ENCODE measurements at places on chromosomes 12 and 14.

DNA sequence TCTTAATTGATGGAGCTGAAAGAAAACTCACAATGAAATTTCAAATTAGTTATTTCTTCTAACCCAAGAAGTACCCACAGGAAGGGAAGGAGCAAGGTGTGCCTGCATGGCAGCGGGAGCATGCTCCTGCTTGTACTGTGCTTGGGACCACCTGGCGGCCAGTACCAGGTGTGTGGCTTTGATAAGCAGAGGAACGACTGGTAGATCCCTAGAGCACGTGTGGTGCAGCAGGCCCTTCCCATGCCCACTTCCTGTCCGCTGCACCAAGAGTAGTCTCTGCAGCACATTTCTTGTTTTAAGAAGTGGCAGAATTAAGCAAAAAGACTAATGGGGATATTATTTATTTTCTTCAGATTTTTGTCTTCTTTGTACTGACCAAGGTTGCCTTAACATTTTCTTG, 122.3 kb upstream of the ATF1 start:
- H3K27me3 ChIP-seq, result no peaks in the 10 kb centered on the region
- H3K4me1 ChIP-seq, result no peaks in the 10 kb centered on the region
- no peak for DNase-seq
- peaks cover 18% of the 10 kb centered on the region for H3K36me3 ChIP-seq
- no peak overlapping the region for H3K4me3 ChIP-seq

- no peaks in the 10 kb centered on the region for H3K4me1 ChIP-seq
- H3K27ac ChIP-seq, result no peak overlapping the region
- no peak overlapping the region for H3K4me3 ChIP-seq
These were observed 80.6 kb upstream of the OVCH1 start for GRCh38 chr12:29578070-29578469.

GRCh38 chr14:90301668-90302090, 30.1 kb downstream of the NRDE2 start:
- no peaks in the 10 kb centered on the region for H3K4me1 ChIP-seq
- H3K27me3 ChIP-seq, result no peaks in the 10 kb centered on the region
- DNase-seq, result no peak

DNA sequence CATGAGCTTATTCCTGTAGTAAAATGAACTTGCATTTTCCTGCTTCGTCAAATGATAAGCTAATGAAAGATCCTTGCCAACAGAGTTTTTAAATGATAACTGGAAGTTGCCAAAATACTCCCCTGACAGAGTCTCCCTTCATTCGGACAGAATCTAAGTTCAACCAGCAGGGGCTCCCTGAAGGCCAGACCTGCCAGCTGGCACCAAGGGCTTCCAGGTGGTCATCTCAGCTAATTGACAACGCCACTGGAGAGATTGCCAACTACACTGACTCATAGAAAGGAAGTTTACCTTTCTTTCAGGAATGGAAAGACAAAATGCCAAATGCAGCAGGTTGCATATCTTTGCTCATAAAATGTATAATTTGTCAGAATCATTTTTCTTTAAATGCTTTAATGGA, 462.8 kb downstream of the GXYLT1 start:
- no peaks in the 10 kb centered on the region for H3K4me1 ChIP-seq
- H3K27me3 ChIP-seq, result no peaks in the 10 kb centered on the region
- no peak overlapping the region for H3K4me3 ChIP-seq
- H3K27ac ChIP-seq, result no peak overlapping the region
- H3K36me3 ChIP-seq, result no peaks in the 10 kb centered on the region
- no peak for DNase-seq

GRCh38 chr12:93657071-93657470, 20.1 kb upstream of the CRADD start:
- H3K27me3 ChIP-seq, result no peaks in the 10 kb centered on the region
- H3K4me3 ChIP-seq, result no peak overlapping the region
- H3K4me1 ChIP-seq, result no peaks in the 10 kb centered on the region
- no peak overlapping the region for H3K27ac ChIP-seq
- DNase-seq, result no peak

- DNase-seq, result no peak
- no peaks in the 10 kb centered on the region for H3K4me1 ChIP-seq
- H3K4me3 ChIP-seq, result no peak overlapping the region
- H3K36me3 ChIP-seq, result no peaks in the 10 kb centered on the region
- H3K27me3 ChIP-seq, result no peaks in the 10 kb centered on the region
These were observed 40.8 kb upstream of the POC1B start for GRCh38 chr12:89566615-89567014.

- H3K27ac ChIP-seq, result no peak overlapping the region
- H3K4me3 ChIP-seq, result no peak overlapping the region
- H3K36me3 ChIP-seq, result no peaks in the 10 kb centered on the region
- no peak for DNase-seq
These were observed 231.2 kb downstream of the PIK3C2G start for GRCh38 chr12:18492372-18493025.

DNA sequence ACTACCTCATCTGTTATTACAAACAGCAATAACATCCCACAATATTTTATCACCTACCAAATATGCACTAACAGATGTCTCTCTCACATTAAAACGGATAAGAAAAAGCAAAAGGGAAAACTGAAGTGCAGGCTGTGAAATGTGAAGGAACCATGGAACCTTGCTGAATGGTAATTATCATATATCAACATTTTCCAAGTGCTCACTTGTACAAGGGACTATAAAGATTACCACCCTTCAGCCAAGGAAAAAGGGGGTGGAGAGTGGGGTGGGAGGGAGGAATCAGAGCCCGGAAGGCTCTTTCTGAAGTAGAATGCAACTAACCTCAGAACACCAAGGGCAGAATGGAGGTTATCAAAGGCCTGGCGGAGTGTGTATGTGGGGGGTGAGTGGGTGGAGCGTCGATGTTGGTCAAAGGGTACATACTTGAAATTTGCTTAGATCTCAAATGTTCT, 1.2 kb downstream of the SNX6 start:
- H3K36me3 ChIP-seq, result no peaks in the 10 kb centered on the region
- no peak for DNase-seq
- H3K27ac ChIP-seq, result no peak overlapping the region
- H3K4me3 ChIP-seq, result peak overlapping the region; percentile 93
- no peaks in the 10 kb centered on the region for H3K4me1 ChIP-seq

GRCh38 chr12:98406378-98406777, 109.0 kb upstream of the TMPO start:
- no peaks in the 10 kb centered on the region for H3K27me3 ChIP-seq
- no peak overlapping the region for H3K4me3 ChIP-seq
- no peaks in the 10 kb centered on the region for H3K36me3 ChIP-seq
- no peaks in the 10 kb centered on the region for H3K4me1 ChIP-seq
- DNase-seq, result no peak
- no peak overlapping the region for H3K27ac ChIP-seq

DNA sequence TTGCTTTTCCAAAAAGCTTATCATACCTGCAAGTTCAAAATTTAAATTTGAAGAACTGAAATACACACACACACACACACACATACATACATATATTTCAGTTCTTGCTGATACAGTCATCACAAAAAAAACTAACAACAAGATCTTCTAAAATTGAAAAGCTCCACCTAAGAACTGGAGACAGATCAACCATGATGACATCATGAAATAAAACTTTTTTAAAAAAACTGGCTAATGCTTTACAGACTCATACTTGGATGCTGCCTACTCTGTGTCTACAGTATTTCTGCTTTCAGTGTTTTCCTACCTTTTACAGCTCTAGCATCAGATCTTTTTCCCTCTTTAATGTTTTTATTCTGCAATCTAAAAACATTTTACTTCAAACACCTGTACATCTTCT, 261.4 kb downstream of the DIO2 start:
- DNase-seq, result no peak
- no peak overlapping the region for H3K4me3 ChIP-seq
- no peaks in the 10 kb centered on the region for H3K4me1 ChIP-seq
- no peak overlapping the region for H3K27ac ChIP-seq
- H3K27me3 ChIP-seq, result no peaks in the 10 kb centered on the region

DNA sequence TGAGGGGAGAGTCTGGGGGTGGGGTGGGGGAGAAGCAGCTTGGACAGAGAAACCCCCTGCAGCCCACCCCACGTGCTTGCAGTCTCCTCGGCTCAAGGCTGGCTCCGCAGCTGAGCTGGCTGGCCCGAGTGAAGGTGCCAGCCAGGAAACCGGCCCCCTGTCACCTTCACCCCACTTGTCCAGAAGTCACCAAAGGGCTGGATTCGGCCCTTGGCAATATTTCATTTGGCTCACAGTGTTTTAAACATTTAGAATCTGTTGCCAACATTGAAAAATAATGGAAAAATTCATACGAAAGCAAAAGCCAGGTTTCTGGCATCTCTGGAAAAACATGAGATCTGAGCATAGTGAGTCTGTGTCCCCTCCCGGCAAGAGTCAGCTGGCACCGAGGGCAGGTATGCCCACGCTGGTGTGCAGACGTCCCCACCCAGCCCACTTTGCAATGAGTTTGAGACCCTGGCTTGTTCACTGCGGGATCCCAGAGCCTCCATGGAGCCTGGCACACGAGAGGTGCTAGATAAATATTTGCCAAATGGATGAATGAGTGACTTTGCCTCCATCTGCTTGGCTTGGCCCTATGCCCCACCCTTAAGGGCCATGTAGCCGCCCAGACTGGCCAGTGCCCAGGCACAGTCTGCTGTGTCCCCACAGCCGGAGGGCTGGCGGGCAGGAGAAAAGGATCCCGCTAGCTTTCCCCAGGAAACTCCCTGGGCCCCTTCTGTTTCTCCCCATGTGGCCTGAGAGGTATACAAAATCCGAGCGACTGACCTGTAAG, 18.2 kb downstream of the MSI1 start:
- no peaks in the 10 kb centered on the region for H3K36me3 ChIP-seq
- H3K4me3 ChIP-seq, result no peak overlapping the region
- H3K27me3 ChIP-seq, result no peaks in the 10 kb centered on the region
- H3K4me1 ChIP-seq, result no peaks in the 10 kb centered on the region

GRCh38 chr12:22729431-22729956, 104.5 kb downstream of the ETNK1 start:
- no peak overlapping the region for H3K27ac ChIP-seq
- no peaks in the 10 kb centered on the region for H3K36me3 ChIP-seq
- no peaks in the 10 kb centered on the region for H3K27me3 ChIP-seq
- no peak for DNase-seq
- H3K4me3 ChIP-seq, result no peak overlapping the region

DNA sequence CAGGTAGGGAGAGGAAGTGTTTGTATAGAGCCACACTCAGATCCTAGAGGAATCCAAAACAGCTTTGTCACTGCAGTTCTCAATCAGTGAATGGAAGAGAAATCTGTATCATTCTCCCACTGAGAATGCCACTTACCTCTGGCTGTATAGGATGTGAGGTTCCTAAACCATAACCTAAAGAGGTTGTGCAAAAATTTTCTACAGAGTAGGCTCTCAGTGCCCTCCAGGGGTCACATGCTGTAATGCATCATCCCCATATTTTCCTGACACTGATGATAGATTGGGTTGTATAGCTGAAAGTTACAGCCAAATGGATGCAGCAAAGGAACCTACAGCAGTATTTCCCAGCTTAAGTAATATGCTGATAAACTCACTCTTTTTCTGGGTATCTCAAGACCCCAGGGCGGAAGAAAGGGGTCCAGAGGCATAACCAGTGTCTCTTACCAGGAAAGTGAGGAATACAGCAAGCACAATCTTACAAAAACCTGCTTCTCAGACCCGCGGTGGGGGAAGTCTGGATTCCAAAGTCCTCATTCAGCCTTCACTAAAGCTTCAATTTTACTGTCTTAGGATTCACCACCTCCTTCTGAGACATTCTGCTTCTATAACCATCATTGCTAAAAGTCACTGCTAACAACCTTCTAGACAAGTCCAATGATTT, 3.8 kb downstream of the BCDIN3D start:
- no peaks in the 10 kb centered on the region for H3K4me1 ChIP-seq
- DNase-seq, result no peak
- H3K27ac ChIP-seq, result no peak overlapping the region
- no peaks in the 10 kb centered on the region for H3K27me3 ChIP-seq
- no peaks in the 10 kb centered on the region for H3K36me3 ChIP-seq

- no peaks in the 10 kb centered on the region for H3K27me3 ChIP-seq
- no peaks in the 10 kb centered on the region for H3K36me3 ChIP-seq
- no peak for DNase-seq
- H3K4me1 ChIP-seq, result no peaks in the 10 kb centered on the region
- no peak overlapping the region for H3K4me3 ChIP-seq
These were observed 82.1 kb downstream of the AVPR1A start for GRCh38 chr12:63068857-63069442.

GRCh38 chr12:93894391-93895088, 217.4 kb downstream of the CRADD start:
- H3K36me3 ChIP-seq, result no peaks in the 10 kb centered on the region
- peak overlapping the region; percentile 1 for H3K4me3 ChIP-seq
- peak; percentile 63 for DNase-seq
- H3K27ac ChIP-seq, result peak overlapping the region; percentile 42
- no peaks in the 10 kb centered on the region for H3K4me1 ChIP-seq

DNA sequence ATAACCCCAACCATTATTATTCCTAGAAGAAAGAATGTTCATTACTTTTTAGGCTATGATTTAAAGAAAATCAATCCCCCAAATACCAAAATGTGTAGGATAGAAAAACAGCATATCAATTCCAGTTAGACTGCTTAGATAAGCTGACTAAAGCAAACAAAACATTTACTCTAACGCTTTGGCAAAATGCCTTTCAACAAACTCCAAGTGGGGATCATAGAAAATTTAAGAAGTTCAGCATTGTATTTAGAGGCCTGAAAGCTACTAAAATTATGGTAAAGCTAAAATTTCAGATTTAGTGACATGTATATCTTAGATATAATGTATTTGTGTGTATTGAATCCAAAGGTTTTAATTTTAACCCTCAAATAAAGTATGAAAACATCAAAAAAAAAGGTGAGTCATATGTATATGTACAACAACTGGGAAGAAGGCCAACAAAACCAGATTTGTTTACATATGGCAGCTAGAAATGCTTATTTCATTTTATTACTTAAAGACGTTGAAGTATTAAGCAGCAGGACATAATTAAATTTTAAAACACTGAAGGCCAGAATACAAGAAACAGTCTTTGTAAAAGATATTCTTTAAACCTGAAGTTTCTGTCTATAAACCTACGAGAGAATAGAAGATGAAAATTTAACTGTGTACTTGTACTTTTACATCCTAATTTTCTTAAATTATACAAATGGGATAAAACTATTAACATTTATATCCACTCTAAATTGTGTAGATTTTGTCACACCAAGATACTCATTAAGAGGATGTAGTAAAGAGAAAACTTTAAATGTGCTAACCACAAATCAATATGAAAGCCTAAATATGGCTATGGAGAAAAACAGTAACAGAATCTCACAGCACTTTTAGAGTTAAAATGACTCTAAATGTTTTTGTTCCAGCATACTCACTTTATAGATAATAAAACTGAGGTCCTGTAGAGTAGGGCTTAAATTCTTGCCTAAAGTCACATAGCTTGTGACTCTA, 71.4 kb downstream of the SLC41A2 start:
- H3K36me3 ChIP-seq, result no peaks in the 10 kb centered on the region
- no peaks in the 10 kb centered on the region for H3K27me3 ChIP-seq
- no peak for DNase-seq
- no peaks in the 10 kb centered on the region for H3K4me1 ChIP-seq
- H3K27ac ChIP-seq, result no peak overlapping the region
- no peak overlapping the region for H3K4me3 ChIP-seq

DNA sequence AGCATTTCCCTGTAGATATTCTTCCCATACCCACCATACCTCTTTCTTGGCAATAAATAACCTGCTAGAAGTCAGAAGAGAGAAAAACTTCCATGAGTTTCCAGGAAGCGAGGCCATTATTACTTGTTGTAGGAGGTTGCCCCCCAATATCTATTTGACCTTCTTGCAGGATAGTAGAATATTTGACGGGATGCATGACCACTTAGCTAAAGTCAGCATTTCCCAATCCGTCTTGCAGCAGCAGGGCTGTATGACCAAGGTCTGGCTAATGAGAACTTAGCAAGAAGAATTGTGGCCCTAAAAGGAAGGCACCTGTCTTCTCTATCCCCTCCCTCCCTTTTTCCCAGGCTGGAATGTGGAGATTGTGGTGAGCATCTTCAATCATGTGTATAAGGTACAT, 51.5 kb downstream of the NINJ2 start:
- H3K27me3 ChIP-seq, result no peaks in the 10 kb centered on the region
- H3K27ac ChIP-seq, result no peak overlapping the region
- peak; percentile 8 for DNase-seq
- no peak overlapping the region for H3K4me3 ChIP-seq
- H3K4me1 ChIP-seq, result peaks cover 4% of the 10 kb centered on the region

Data from Peyer's patch (tissue), 4 donors.